ENCODE measurements at places on chromosomes 3 and 15. TPM values are rescaled to one million over a fixed set of nuclear protein-coding genes. Genes with fewer than 3 reads are reported as not detected.

Gene PEAK1
- 9.3 TPM for total RNA-seq

Gene THBS1
- total RNA-seq, result 33.6 TPM

Gene ZMYND10
- 1.3 TPM for total RNA-seq

Gene MGA
- total RNA-seq, result 7.9 TPM

Gene XCR1
- not detected for total RNA-seq

Gene ZNF80
- total RNA-seq, result not detected

Measured in A549 treated with CpdA at 1 μM for 4 hours (cell line).